ENCODE measurements at places on chromosomes 1 and 21.
A peak's percentile ranks its signal among the peaks of the same experiment; 100 is the strongest.

DNA sequence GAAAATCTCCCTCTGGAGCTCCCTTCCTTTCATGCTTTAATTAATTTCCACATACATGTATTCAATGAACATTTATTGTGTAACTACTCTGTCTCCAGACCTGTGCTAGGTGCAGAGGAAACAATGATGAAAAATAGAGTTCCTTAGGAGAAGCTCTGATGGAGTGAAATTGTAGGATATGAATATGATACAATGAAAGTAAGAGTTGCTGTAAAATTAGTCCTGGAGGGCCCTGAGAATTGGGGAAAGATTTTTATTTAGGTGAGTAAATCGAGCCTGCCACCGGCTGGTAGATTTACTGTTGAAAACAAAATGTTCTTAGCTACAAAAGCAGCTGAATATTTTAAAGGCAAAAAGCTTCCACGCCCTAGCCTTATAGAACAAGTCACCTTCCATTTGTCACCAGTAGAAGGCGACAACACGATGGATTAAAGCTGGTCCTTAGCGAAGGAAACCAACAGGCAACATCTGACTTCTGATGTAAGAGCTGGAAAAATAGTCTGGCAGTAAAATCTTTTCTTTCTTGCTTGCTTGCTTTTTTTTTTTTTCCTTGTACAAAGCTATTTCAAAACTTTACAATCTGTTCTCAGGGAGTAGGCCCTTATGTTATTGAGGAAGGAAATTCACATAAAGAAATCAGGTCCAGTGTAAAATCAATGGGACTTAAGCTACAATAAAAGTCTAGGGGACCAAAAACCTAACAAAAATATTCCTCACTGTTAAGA is 82.0 kb upstream of the ROR1 start:
- peak; percentile 83 for DNase-seq

DNA sequence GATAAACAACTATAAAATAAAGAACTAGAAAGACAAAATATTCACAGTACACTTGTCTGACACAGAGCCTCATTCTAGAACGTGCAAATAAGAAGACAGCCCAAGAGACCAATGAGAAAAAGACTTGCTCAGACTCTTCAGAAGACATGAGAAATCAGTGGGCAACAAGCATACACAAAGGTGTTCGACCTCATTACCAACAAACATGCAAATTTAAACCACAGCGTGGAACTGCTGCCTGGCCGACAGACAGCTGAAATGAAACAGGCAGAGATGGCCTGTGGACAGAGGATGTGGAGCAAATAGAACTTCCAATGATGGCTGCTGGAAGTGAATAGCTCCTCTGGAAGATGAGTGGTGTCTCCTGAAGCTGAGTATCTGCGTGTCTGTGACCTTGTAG is 22.4 kb upstream of the COL6A1 start:
- no peak for DNase-seq

GRCh38 chr21:24115141-24115540 is 1492.1 kb downstream of the MRPL39 start:
- no peak for DNase-seq

GRCh38 chr1:212285685-212286555 is 710 bp downstream of the PPP2R5A start:
- DNase-seq = peak; percentile 60

DNA sequence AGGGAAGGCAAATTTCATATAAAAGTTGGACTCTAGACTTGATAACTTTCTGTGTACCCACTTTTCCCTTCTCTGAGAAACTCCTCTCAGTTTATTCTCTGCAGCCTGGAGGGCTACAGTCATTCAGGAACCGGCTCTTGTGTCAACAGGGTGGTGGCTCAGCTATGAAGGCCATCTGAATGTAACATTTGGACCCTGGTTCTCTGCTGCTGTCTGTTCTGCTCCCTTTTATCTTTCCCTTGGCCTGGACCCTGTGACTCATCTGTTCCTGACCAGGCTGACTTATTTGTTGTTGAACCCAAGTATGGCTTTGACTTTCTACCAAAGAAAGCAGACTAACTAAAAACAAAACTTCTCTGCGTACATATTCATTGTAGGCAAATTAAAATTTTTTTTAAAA is 75.4 kb downstream of the CENPF start:
- no peak for DNase-seq

GRCh38 chr1:109814223-109814622 is 50.5 kb upstream of the EPS8L3 start:
- no peak for DNase-seq

DNA sequence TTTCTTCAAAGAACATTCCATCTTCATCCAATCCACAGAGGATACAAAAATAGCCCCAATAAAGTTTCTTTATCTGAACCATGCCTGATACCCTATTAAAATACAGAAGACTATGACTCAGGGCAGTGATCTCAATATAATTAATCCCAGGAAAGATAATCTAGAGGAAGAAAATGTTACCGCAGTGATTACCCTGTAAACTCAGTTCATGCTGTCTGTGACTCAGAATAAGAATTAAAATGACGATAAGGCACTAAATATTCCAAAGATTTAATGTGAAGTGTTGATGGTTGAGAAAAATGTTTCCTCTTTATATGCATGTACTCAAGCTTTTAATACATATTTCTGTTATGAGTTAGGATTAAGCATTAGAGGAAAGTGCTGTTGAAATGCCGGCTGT is 88.6 kb upstream of the LYPLAL1 start:
- no peak for DNase-seq

DNA sequence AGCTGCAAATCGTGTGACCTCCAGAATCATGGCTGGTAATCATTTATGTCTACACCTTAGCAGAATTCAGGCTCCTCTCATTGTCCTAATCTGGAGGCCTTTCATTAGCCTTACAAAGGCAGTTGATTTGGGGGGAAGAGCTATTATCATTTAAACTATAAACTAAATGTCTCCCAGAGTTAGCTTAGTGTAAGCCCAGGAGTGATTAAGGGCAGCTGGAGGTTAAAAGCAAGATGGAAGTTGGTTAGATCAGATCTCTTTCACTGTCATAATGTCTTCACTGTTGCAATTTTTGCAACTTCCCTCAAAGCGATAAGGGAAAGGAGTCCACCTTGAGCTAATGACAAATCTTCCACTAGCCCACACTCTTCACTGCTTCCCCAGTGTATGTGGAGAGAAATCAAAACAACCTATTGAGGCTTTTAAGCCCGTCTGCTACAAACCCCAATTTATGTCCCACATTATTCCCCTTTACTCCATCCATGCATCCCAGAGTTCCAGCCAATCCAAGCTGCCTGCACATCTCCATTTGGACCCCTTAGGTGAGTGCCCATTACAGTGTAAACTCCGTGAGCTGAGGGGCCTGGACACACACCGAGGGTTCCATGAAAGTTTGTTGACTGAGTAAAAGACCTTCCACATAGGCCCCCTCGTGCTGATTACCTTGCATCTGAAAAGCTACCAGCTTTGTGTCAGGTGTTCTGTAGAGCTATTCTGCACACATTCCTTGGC is 61.5 kb upstream of the KLHDC7A start:
- no peak for DNase-seq

GRCh38 chr1:235286667-235287066 is 41.3 kb downstream of the ARID4B start:
- DNase-seq = no peak

- no peak for DNase-seq
These were observed 1180.3 kb upstream of the B3GALT2 start for GRCh38 chr1:194366705-194367104.
